ENCODE measurements at places on chromosomes 5 and 9.

DNA sequence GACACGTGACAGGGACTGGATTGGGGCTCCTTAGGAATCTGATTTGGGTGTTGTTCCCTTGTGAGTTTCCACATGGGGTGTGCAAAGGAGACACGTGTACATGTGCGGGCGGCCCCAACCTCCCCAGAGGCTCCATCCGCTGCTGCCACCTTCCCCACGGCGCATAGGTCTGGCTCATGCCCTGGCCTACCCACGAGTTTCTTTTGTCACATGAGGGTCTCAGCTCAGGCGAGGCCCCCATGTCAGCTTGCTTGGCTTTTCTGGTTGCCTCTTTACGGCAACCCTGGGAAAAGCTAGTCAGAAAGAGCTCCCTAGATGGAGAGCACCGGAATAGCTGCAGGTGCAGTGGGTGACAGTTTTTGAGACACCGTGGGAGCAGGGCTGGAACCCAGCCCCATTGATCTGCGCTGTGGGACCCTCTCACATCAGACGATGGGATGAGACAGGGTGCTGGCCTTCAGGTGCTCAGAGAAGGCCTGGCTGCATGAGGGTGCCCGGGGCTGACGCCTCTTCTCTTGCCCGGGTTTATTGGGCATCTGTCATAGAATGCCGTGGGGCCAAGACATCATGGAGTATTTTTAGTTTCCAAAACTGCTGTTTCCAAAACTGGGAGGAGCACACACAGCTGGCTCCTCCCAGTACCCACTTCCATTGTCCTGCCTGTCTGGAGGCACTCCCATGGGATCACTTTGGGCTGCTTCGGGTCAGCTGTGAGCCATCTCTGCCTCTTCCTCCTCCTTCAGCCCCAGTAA is 107.8 kb downstream of the WNK2 start:
- no peak for DNase-seq

GRCh38 chr9:89473762-89474469 is 24.0 kb downstream of the SEMA4D start:
- DNase-seq, result no peak

GRCh38 chr5:85345818-85346217 is 961.1 kb upstream of the EDIL3 start:
- no peak for DNase-seq

GRCh38 chr9:126945682-126946081 is 31.1 kb downstream of the RALGPS1 start:
- DNase-seq, result no peak

- no peak for DNase-seq
Observed at GRCh38 chr9:35903049-35903448, 3.0 kb upstream of the HRCT1 start.

DNA sequence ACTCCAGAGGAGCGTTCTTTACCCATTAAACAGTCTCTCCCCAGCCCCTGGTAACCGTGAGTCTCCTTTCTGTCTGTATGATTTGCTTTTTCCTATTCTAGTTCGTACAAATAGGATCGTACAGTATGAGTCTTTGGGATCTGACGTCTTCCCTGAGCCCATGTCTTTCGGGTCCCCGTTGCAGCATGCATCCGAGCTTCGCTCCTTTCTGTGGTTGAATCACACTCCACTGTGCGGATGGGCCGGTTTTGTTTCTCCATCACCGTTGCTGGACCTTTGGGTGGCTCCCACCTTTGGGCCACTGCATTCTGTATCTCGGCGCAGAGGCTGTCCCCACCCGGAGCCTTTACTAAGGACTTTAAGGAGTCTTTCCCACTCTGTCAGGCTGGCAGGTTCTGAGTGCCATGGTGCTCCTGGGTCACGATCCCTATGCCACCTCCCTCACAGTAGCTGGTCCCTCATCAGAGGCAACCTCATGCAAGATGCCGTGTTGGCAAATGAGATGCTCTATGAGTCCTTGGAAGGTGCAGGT is 145.7 kb upstream of the COL5A1 start:
- no peak for DNase-seq

- no peak for DNase-seq
Observed at GRCh38 chr5:79025054-79025472, 40.0 kb upstream of the ARSB start.

DNA sequence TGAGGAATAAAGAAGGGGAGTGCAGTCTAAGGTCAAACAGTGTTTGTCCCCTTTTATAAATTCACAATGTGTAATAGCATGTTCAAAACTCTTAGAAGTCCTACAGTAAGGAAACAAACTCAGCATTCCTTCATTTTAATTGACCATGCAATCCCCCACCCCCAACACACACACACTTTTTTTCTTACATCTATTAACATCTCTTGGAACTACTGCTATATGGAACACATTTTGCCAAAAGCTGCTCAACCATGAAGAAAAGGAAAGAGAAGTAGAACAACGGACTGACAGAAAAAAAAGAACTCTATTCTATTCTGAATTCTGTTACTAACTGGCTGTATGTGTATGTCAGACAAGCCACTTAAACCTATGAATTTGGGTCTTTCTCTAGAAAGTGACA is 2.8 kb upstream of the CTNNAL1 start:
- no peak for DNase-seq

DNA sequence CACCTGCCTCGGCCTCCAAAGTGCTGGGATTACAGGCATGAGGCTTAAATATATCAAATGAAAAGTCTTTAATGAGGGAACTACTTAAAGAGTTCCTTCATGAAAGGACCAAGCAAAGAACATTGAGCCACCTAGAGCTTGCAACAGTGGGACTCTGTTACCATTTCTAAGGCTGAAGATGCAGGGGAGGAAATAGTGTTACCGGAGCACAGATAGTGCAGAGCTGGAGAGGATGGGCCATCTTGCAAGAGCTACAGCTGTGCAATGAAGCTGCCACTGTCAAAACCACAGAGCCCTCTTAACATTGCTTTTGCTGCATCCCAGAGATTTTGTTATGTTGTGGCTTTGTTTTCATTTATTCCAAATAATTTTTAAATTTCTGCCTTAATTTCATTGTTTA is 77.1 kb upstream of the NAA35 start:
- no peak for DNase-seq

DNA sequence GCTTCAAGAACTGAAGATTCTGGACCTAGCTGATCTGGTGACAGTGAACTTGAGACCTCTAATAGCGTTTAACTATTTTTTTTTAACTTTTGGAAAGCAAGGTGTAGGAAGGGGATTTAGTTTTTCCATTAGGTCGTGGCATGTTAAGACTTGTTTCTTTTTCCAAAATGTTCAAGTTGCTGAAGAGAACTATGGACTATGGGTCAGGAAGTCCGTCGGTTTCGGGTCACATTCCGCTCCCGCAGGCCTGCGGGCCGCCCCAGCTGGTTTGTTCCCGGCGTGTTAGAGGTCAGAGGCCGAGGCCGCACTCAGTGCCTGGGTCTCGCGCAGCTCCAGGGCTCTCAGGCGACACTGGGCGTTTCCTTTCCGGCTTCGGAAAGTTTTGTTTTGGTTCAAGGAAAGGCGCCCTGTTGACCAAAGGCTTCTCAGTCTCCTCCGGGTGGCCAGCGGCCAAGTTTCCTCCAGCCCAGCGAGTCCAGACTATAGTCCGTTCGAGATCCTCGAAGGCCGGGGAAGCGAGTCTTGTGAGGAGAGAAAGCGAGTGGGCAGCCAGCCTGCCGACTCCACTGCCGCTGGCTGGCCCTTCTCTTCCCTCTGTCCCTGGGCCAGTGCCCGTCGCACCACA is 586 bp upstream of the FCHO2 start:
- DNase-seq, result no peak

- DNase-seq, result no peak
Observed at GRCh38 chr9:99377790-99378775, 156.0 kb downstream of the SEC61B start.

GRCh38 chr5:61624553-61625136 is 292.6 kb downstream of the ZSWIM6 start:
- no peak for DNase-seq

DNA sequence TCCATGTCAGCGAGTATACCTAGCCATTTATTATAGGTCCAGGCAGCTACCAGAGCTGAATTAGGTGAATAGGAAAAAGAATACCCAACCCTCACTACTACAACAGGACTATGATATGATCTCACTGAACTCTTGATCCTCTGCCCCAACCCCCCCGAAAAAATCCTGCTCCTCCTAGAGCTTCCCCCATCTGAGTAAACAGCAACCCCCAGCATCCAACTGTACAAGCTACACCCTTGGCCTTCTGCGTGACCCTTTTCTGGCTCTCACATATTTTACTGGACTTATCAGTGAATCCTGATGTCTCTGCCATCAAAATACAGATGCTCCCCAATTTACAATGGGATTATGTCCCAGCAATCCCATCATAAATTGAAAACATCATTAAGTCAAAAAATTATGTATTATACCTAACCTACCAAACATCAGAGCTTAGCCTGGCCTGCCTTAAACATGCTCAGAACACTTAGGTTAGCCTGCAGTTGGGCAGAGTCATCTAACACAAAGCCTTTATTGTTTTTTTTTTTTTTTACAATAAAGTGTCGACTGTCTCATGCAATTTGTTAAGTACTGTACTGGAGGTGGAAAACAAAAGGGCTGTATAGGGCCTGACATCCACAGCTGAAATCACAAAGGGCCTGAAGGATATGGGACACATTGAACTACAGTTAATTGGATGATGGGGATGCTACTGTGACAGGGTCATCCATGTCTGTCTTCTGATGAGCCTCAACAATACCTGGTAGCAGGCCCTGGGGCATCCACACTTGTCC is 128.9 kb upstream of the ERCC6L2 start:
- DNase-seq, result no peak

GRCh38 chr5:40746703-40747102 is 9.1 kb downstream of the TTC33 start:
- no peak for DNase-seq

DNA sequence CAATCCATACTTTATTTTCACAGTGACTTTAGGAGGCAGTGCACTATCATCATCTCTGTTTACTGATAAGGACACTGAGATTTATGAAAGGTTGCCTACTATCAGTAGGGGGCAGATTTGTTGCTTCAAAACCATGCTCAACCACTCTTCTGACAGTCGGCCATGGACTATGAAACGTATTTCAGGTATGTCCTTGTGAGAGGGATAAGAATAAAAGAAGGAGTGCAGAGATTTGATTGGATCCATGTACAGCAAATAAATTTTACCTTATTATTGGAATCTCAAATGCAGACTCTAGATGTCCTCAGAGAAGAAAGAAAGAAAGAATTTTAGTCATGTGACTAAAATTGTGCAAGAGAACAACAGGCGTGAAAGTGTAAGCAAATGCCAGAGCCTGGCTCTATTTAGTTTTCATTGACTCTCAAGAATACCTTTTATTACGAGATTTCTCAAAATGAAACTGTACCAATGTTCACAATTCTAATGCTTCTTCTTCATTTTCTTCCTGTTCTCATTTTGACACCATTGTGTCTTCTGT is 296.6 kb upstream of the RASA1 start:
- DNase-seq, result no peak

GRCh38 chr5:95760273-95761191 is 29.4 kb downstream of the RHOBTB3 start:
- no peak for DNase-seq

- no peak for DNase-seq
Observed at GRCh38 chr9:104028827-104029226, 65.3 kb upstream of the SMC2 start.

- no peak for DNase-seq
Observed at GRCh38 chr5:6083311-6083978, 294.9 kb downstream of the MED10 start.

DNA sequence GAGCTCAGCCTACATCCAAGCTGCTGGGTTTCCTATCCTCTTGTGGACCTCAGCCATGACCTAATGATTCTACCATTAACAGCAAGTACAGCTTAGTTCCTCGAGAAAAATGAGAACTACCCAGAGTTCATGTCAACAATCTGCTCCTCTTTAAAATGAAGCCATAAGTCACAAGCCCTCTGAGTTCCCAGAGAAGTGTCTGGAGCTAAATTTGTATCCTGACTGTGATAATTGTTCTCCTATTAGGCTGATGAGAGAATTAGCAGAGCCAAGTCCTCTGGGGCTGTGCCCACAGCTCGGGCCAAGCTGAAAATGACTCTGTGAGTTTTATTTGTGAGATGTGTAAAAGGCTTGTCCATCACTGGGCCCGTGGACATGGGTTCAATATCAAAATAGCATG is 145.1 kb upstream of the SMIM23 start:
- no peak for DNase-seq

DNA sequence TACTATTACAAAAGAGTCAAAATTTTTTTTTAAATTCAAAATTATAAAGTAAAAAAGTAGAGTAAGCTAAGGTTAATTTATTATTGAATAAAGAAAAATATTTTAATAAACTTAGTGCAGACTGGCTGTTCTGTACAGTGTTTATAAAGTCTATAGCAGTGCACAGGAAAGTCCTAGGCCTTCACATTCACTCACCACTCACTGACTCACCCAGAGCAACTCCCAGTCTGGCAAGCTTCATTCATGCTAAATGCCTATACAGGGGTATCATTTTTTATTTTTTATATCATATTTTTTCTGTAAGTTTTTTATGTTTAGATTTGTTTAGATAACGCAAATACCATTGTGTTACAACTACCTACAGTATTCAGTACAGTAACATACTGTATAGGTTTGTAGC is 700.7 kb upstream of the GRAMD2B start:
- DNase-seq, result no peak

- peak; percentile 57 for DNase-seq
Observed at GRCh38 chr5:170225326-170226128, 7.3 kb upstream of the C5orf58 start.

- no peak for DNase-seq
Observed at GRCh38 chr9:101586651-101587050, 8.1 kb downstream of the PPP3R2 start.

- DNase-seq, result no peak
Observed at GRCh38 chr5:109479260-109479860, 69.6 kb upstream of the PJA2 start.

DNA sequence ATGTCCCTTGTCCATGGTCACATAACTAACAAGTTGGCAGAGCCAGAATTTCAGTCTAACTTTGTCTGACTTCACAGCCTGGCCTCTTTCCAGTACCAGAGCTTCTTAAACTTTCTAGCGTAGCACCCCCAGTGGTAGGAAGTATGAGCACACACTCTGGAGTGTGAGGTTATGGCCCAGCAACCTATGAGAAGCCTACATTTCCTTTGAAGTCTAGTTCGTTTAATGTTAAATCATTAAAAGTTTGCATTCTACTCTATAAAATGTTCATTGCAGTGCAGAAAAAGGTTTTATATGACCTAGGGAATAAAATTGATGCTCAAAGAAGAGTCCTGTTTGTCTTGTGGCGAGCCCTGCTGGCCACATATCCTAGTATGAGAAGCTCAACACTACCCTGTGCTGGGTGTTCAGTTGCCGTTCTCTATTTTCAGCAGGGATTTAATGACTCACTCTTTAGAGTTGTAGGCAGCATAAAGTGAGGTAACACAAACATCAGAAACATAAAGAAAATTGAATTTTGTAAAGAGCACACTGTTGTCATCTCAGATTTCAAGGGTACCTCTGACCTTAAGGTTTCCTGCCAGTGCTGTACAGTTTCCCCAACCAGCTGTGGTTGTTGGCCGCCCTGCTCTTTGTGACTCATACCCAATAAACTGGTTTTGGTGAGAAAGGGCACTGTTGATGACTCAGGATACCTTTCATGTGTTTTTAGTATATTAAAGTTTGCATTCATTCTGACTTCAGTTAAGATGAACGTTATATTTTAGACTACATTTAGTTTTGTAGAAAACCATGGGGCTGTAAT is 14.3 kb downstream of the MCCC2 start:
- peak; percentile 26 for DNase-seq

- DNase-seq, result no peak
Observed at GRCh38 chr5:127602896-127603844, 45.7 kb upstream of the CTXN3 start.

Measured in activated naive CD4-positive, alpha-beta T cell (primary cell).